Fibroblast of lung (primary cell): ENCODE measurements at places on chromosomes 16 and 17.

GRCh38 chr16:89052890-89053724 is 40.5 kb upstream of the ACSF3 start:
- DNase-seq, result peak; percentile 17

- DNase-seq, result no peak
Observed at GRCh38 chr17:73003487-73003886, 89.0 kb downstream of the SLC39A11 start.

GRCh38 chr17:21119247-21119918 is 7.4 kb upstream of the DHRS7B start:
- peak; percentile 50 for DNase-seq

DNA sequence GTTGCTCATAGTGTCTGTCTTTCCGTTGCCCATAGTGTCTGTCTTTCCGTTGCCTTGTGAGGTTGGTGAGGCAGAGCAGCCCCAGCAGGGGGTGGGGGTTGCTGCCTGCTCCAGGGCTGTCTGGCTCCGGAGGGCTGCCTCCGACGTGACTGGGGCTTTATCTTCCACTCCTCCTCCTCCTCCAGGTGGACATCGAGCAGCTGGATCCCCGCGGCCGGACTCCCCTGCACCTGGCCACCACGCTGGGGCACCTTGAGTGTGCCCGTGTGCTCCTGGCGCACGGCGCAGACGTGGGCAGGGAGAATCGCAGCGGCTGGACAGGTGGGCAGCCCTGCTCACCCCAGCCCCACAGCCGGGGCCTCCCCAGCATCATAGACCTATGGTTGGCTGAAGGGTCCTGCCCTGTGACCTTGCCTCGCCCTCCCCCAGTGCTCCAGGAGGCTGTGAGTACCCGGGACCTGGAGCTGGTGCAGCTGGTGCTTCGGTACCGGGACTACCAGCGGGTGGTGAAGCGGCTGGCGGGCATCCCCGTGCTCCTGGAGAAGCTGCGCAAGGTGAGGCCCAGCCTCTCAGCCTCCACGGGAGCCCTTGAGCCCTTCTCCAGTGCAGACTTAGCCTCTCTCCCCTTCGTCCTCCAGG is 14.7 kb downstream of the ANKRD13B start:
- no peak for DNase-seq

DNA sequence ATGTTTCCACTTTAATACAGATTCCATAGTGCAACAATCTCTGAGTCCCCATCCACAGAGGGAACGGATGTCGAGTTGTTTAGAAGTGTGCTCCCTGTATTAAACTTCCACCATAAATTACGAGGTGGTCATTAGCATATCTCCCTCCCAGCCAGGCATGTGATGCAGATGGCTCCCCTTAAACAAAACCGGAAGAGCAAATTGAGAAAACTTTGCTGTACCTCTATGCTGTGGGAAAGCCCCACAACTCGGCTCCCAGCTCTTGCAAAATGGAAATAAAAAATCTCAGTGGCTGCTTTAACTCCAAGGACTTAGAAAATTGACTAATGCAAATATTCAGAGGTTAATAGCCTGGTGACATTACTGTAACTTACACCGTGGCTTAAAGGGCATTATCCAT is 290.9 kb downstream of the MAF start:
- no peak for DNase-seq

GRCh38 chr16:1528921-1529537 is 4.4 kb upstream of the TMEM204 start:
- no peak for DNase-seq

- DNase-seq, result no peak
Observed at GRCh38 chr17:56733833-56734232, 99.9 kb downstream of the C17orf67 start.

GRCh38 chr16:62445909-62446308 is 409.7 kb upstream of the CDH8 start:
- no peak for DNase-seq

DNA sequence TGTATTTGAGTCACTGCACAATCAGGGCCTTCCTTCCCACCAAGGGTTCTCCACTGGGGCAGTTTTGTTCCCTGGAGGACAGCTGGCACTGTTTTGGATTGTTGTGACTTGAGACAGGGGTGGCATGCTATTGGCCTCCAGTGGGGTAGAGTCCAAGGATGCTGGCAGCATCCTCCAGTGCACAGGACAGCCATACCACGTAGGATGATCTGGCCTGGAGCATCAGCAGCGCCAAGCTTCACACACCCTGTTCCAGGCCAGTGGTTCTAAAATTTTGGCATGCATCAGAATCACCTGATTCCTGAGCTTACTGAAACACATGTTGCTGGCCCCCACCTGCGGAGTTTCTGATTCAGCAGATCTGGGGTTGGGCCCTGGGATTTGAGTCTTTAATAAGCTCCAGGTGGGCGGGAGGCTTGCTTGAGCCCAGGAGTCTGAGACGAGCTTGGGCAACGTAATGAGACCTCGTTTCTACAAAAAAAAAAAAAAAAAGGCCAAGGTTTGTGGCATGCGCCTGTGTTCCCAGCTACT is 83.2 kb downstream of the MGAT5B start:
- no peak for DNase-seq

DNA sequence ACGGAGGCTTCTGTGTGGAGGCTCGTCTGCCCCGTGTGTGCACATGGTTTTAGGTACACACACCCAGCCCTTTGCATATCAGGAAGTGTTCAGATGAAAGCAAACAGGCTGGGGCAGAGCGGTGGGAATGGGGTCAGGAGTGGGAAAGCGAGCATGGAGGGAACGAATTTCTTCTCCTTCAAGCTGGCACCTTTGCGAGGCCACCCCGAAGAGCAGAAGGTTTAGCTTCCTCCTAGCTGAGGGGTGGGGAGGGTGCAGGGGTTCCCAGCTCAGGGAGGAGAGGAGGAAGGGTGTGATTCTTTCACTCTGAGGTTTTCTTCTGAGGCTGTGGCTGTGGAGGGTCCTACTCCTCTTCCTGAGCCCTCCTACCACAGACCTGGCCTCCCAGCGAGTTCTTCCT is 83.6 kb downstream of the ABR start:
- no peak for DNase-seq

DNA sequence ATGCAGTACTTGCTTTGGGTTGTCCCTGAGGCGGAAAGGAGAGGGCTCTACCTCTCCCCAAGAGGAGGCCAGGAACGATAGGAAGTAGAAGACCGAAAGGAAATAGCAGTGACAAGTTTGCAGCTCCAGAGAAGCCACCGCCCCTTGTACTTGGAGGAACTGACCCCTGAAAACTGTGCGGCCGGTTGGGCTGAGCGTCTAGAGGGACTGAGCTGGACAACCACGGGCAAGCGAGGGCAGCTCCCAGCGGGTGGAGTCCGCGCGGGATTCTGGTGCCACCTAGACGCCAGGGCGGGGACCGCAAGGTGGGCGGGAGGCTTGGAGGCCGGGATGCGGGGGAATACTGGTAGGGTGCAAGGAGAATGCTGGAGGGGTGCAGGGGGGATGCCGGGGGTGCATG is 1.3 kb upstream of the SLC6A4 start:
- peak; percentile 27 for DNase-seq

- no peak for DNase-seq
Observed at GRCh38 chr16:58516768-58517107, 1.4 kb downstream of the SETD6 start.

DNA sequence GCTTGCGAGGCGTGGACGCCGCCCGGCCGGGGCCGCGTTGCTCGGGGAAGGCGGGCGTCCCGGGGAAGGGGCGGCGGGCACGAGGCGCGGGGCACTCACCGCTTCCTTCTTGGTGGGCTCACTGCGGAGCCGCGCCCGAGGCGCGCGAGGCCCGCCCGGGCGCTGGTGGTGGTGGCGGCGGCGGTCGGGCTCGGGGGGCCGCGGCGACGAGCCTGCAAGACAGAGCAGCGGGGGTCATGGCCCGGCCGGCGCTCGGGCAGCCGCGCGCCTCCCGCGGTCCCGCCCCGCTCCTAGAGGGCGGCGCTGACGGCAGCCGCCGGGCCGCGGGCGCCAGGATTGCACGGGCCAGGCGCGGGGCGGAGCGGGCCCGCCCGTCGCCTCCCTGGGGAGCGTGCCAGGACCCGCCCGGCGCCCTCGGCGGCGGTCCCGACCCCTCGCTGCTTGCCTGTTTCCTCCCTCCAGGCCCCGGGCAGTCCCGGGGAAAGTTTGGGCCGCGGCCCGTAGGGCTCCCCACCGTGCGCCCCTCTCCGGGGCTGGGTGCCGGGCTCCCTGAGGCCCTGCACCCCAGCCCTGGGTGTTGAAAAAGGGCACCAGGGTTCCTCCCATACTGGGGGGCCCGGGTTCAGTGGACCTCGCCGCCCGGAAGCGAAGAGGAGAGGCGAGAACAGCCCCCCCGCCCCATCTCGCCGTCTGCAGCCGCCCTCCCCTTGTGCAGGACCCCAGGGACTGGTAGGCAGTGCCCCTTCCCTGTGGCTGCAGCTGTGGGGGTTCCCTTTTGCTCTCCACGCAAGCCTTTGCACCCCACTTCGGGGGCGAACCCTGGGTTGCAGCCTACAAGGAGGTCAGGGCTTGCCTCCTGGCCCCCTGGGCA is at the start of gene C16orf74:
Gene C16orf74 (minus strand): TSS at position 270 of the 871 bp plus-strand sequence. CDS start 15,879 bp downstream, outside the sequence.
- peak; percentile 48 for DNase-seq

DNA sequence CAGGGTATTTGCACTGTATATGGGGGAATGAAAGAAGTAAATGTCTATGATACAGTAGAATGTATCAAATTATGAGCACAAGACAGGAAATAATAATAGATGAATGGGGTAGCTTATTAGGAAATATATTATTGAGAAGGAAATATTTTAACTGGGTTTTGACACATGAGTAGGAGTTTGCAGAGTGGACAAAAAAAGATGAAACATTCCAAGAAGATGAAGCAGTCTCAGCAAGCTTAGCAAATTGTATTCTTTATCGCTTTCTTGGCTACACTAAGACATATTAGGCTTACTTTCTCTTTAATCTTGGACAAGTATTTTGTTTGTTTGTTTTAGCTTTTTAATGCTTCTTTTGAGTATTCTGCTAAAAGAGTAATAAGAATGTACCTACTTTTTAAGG is 1.3 kb upstream of the KRTAP4-9 start:
- no peak for DNase-seq

DNA sequence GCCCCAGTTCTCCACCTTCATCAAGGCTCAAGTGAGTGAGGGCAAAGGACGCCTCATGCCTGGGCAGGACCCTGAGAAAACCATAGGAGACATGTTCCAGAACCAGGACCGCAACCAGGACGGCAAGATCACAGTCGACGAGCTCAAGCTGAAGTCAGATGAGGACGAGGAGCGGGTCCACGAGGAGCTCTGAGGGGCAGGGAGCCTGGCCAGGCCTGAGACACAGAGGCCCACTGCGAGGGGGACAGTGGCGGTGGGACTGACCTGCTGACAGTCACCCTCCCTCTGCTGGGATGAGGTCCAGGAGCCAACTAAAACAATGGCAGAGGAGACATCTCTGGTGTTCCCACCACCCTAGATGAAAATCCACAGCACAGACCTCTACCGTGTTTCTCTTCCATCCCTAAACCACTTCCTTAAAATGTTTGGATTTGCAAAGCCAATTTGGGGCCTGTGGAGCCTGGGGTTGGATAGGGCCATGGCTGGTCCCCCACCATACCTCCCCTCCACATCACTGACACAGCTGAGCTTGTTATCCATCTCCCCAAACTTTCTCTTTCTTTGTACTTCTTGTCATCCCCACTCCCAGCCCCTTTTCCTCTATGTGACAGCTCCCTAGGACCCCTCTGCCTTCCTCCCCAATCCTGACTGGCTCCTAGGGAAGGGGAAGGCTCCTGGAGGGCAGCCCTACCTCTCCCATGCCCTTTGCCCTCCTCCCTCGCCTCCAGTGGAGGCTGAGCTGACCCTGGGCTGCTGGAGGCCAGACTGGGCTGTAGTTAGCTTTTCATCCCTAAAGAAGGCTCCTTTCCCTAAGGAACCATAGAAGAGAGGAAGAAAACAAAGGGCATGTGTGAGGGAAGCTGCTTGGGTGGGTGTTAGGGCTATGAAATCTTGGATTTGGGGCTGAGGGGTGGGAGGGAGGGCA is 9.7 kb downstream of the FKBP10 start:
- DNase-seq, result no peak

- DNase-seq, result peak; percentile 64
Observed at GRCh38 chr17:38428643-38429371, 543 bp downstream of the ARHGAP23 start.

- DNase-seq, result no peak
Observed at GRCh38 chr17:5976251-5976650, 93.9 kb upstream of the WSCD1 start.

DNA sequence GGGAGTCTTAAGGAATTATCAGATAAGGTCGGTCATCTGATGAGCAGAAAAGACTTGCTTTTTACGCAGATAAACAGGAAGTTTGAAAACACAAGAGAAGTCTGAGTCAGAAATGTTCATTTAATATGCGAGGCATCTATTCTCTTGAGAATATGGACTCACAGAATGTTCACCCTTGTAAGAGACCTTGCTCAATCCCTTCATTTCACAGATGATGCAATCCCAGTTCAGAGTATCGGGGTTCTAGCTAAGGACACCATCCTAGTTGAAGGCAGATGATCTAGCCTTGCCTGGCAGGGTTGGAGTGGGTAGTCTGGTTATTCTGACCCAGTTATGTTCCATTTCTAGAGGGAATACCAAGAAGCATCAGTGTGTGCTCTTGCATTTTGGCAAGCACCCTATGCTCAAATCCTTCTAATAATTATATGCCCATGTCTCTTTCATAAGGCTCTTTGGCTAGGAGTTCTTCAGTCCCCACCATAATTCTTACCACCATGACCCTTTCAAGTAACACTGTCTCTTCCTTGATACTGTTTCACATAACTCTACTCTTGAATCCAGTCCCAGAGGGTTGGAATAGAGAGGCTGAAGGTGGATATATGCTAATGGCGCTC is 42.5 kb downstream of the YPEL2 start:
- DNase-seq, result peak; percentile 81

GRCh38 chr17:45364531-45365390 is 47.9 kb upstream of the MAP3K14 start:
- no peak for DNase-seq

DNA sequence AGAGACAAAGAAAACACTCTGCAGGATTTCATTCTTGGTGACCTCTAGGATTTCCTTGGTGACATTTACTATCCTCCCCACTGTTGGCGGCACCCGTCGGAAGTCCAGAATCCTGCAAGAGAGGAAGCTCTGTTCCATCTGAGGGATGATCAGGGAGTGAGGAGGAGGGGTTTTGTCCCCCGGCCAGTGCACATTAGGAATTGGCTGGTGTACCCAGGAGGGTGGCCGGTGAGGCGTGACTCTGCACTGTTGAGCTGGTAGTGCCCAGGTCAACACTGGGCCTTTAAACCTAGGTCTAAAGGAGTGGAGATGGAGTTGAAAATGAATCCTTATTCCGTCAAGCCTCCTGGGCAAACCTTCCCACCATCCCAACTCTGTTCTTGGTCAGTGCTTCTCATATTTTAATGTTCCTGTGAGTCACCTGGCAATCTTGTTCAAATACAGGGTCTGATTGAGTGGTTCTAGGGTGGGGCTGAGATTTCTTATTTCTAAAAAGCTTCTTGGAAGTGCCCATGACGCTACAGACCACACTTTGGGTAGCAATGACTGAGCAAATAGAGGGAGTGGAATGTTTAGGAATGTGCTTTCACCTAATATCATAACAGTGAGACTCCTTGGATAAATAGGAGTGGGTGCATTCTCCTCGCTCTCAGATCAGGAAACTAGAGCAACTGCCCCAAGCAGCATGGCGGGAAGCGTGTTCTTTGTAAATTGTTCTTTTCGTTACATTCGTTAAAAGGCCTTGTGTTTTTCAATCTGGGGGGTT is 30.7 kb downstream of the PRKAR1A start:
- DNase-seq, result no peak
